ENCODE measurements at places on chromosomes 16 and 17. TPM values are rescaled to one million over a fixed set of nuclear protein-coding genes. Genes with fewer than 3 reads are reported as not detected.
A peak's percentile ranks its signal among the peaks of the same experiment; 100 is the strongest.

GRCh38 chr16:3051494-3051893, 5.1 kb downstream of the MMP25 start:
- no peak for DNase-seq

DNA sequence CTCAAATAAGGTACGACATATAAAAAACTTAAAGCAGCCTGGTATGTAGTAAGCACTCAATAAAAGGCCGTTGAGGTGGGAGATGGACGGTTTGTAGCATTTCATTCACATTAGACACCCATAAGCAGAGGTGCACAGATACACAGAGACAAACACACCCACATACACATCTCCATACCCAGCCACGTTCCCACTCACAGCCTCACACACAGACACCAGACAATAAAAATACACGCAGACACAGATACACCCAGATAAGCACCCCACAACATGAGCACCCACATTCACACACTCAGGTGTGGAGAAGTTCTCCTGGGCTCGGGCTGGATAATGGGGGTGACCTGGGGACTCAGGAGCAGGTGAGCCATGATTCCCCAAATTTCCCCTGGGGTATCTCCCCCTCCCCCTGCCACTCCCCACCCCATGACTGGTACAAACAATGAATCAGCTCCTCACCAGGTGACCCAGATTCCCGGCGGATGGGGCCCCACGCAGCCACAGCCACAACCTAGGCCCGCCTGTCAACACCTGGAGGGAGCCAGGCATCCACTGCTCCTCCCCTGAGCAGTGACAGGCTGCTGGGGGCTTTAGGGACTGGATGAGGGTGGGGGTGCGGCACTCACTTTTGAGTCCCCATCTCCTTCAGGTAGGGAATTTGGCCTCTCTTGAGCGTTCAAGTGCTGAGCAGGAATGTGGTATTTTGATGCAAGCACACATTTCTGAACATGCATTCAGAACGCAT, 2.7 kb downstream of the DLX3 start:
- DNase-seq: no peak

- peak; percentile 71 for DNase-seq
Observed at GRCh38 chr17:32445074-32445415, 735 bp downstream of the PSMD11 start.

DNA sequence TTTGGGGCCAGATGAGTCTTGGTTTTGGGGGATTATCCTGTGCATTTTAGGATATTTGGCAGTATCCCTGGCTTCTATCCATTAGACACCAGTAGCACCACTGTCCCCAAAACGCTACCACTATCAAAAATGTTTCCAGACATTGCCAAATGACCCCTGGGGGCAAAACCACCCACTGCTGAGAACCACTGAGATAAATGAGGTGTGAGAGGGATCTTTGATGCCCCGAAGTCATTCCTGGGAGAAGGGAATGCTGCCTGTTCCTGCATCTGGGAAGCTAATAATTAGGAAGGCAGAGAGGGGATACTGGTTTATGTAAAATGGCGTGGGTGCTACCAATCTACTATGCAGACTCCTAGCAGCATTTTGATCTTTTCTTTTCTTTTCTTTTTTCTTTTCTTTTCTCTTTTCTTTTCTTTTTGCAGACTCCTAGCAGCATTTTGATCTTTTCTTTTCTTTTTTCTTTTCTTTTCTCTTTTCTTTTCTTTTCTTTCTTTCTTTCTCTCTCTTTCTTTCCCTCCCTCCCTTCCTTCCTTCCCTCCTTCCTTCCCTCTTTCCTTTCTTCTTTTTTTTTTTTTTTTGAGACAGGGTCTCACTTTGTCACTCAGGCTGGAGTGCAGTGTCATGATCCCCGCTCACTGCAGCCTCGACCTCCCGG, 8.8 kb upstream of the MT3 start:
- DNase-seq: no peak

GRCh38 chr16:73011926-73012325, 36.0 kb downstream of the ZFHX3 start:
- DNase-seq: no peak

DNA sequence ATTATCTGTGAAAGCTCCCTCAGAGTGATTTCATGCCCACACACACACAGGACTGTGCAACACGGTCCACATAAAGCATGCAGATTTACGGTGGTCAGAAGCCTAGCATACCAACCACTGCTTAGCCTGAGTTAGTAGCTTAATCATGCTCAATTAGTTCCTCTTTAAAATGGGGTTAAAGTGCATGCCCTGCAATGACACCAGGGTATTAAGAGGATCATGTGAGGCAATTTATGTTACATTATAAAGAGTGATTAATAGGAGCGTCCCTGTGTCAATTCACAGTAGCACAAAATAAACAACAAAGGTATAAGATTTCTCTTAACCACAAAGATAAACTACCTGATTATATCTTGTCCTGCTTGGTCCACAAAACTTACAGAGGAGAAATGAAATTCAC, 39.8 kb downstream of the C17orf67 start:
- DNase-seq: no peak

- no peak for DNase-seq
Observed at GRCh38 chr17:49525831-49526741, 31.0 kb downstream of the NGFR start.

DNA sequence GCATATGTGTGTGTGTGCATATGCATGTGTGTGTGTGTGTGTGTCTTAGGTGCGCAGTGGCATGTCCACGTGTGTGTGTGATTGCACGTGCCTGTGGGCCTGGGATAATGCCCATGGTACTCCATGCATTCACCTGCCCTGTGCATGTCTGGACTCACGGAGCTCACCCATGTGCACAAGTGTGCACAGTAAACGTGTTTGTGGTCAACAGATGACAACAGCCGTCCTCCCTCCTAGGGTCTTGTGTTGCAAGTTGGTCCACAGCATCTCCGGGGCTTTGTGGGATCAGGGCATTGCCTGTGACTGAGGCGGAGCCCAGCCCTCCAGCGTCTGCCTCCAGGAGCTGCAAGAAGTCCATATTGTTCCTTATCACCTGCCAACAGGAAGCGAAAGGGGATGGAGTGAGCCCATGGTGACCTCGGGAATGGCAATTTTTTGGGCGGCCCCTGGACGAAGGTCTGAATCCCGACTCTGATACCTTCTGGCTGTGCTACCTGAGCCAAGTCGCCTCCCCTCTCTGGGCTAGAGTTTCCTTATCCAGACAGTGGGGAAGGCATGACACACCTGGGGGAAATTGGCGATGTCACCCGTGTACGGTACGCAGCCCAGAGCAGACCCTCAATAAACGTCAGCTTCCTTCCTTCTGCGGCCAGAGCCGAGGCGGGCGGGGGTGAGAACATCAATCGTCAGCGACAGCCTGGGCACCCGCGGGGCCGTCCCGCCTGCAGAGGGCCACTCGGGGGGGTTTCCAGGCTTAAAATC, 47.6 kb downstream of the IL21R start:
- DNase-seq: no peak

DNA sequence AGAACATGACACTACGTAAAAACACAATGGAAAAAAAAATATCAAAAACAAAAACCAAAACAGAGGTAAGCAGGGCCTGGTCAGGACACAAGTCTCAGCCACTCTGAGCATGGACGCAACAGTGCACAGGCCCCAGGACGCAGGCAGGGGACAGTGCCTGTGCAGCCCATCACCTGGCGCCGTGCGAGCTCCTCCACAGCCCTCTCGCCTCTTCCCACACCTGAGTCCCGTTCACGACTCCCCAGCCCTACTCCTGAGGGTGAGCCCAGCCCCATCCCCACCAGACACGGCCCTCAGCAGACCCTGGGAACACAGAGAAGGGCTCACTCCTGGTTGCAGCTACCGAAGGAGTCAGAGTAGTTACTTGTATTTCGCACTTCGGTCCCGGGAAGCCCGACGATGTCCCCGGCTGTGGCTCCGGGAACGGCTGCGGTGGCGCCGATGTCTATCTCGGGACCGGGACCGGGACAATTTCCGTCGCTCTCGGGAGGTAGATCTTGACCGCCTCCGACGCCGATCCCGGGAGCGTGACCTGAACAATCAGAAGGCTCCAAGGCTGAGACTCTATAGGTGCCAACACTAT, 9.4 kb downstream of the HBQ1 start:
- no peak for DNase-seq

DNA sequence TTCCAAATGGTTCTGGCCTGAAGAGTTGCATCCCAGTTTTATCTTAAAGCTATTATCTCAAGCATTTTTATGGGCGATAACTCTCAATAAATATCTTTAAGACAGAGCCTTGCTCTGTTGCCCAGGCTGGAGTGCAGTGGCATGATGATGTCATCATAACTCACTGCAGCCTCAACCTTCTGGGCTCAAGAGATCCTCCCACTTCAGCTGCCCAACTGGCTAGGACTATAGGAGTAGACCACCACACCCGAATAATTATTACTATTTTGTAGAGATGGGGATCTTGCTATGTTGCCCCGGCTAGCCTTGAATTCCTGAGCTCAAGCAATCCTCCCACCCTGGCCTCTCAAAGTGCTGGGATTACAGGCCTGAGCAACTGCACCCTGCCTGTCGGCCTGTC, 26.1 kb upstream of the CYTH1 start:
- DNase-seq: peak; percentile 39

KRTAP9-2 gene
- total RNA-seq: not detected

FOXN1 gene
- not detected for total RNA-seq

IL32 gene
- 21.7 TPM for total RNA-seq

CPHXL2 gene
- not detected for total RNA-seq

NT5M gene
- 0.28 TPM for total RNA-seq

PLLP gene
- not detected for total RNA-seq

SMIM5 gene
- not detected for total RNA-seq

MED31 gene
- total RNA-seq: 8.1 TPM

CMTM1 gene
- 1.7 TPM for total RNA-seq

LRRC36 gene
- not detected for total RNA-seq
